ENCODE measurements at places on chromosomes 4 and X.

DNA sequence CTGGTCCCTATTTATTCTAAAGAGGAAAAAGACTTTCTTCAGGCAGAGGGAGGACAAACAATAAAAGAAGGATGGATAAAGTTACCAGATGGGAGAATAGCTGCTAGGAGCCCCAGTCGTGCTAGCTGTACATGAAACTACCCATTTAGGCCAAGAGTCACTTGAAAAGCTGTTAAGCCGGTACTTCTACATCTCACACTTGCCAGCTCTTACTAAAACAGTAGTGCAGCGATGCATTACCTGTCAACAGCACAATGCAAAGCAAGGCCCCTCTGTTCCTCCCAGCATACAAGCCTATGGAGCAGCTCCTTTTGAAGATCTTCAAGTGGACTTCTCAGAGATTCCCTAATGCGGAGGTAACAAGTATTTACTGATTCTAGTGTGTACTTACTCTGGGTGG is 1138.8 kb downstream of the ARAP2 start:
- no peak for DNase-seq

- no peak for DNase-seq
These were observed 21.9 kb upstream of the IGFBP7 start for GRCh38 chr4:57131849-57132742.

DNA sequence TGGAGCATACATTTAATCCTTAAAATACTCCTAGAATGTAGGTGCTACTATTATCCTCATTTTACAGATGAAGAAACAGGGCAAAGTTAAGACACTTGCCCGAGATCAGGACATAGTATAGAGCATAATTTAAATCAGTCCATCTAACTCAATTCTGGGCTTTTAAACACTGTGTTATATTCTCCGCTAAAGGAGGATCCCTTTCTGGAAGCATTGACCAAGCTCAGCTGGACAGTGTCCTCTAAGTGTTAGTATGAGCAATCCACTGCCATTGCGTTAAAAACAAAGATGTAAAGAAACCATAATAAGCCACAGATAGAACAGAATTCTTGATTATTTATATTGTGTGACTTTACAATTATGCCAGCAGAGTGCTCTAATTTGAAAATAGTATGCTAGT is 207.0 kb downstream of the ARHGAP24 start:
- DNase-seq: no peak

GRCh38 chr4:69518102-69518501 is 22.4 kb upstream of the UGT2B4 start:
- DNase-seq: no peak

DNA sequence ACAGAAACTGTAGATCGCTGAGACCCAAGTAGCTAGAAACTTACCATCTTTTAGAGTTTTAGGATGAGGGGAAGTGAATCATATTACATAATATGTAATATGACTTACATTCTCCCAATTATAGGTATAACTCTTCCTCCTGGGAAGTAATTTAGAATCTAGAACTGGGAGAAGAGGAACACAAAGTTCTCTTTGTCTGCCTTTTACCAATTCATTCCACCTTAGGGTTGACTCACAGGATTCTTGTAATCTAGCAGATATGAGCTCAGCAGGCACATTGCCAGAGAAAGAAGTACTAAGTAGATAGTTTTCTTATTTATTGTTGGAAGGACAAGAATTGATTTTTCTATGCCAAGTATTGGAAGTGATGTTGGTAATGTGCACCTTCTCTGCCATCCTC is 58.0 kb upstream of the CCSER1 start:
- DNase-seq: no peak

- peak; percentile 20 for DNase-seq
These were observed 367.2 kb downstream of the BMPR1B start for GRCh38 chr4:95124906-95125504.

GRCh38 chrX:108091878-108092291 is 307 bp downstream of the ATG4A start:
- no peak for DNase-seq

DNA sequence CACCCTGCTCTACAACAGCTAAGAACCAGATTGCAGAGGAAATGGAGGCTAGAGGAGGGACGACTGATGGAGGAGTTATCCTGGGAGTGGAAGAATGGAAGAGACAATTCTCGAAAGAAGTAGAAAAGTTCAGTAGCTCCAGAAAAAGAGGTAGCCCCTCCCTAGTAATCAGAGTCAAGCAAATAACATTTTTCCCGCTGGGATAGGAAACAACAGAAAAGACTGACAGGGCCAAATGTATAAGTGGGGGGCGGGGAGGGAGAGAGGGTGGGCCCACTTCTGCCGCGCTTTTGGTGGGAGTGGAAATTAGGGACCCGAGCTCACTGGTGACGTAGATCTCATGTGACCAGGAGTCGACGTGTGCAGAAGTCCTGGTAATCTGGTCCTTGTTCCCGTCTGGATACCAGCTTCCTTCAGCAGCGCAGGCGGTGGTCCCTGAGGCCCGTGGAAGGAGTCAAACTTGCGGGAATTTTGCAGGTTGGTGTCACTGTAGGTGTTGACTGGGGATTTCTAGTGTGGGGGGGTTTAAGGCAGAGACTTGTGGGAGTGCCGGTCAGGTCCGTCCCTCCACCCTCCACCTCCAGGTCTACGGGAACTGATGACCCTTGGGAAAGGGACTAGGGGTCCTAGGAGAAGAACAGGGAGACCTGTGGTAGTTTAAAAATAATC is at the start of gene TCEAL9:
TSS of gene TCEAL9 (plus strand) at position 377 of the 669 bp plus-strand sequence. CDS start 1,179 bp downstream, outside the sequence.
- DNase-seq: no peak

GRCh38 chrX:125205133-125205917 is 114.3 kb upstream of the TEX13C start:
- DNase-seq: no peak

DNA sequence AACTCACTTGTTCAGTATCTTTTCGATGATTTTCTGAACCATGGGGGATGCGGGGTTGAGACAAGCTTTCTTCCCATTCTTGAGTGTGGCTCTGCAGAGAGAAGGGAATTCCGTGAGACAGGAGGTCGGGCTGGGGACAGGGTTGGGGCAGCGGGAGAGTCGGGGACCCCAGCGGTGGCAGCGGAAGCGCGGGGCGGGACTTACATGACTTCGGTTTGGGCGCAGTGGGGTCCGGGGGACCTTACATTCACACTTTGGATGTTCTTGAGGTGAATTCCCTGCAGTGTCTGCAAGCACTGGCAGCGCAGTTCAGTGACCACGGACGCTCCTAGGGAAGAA is 434 bp downstream of the CXCL3 start:
- no peak for DNase-seq

DNA sequence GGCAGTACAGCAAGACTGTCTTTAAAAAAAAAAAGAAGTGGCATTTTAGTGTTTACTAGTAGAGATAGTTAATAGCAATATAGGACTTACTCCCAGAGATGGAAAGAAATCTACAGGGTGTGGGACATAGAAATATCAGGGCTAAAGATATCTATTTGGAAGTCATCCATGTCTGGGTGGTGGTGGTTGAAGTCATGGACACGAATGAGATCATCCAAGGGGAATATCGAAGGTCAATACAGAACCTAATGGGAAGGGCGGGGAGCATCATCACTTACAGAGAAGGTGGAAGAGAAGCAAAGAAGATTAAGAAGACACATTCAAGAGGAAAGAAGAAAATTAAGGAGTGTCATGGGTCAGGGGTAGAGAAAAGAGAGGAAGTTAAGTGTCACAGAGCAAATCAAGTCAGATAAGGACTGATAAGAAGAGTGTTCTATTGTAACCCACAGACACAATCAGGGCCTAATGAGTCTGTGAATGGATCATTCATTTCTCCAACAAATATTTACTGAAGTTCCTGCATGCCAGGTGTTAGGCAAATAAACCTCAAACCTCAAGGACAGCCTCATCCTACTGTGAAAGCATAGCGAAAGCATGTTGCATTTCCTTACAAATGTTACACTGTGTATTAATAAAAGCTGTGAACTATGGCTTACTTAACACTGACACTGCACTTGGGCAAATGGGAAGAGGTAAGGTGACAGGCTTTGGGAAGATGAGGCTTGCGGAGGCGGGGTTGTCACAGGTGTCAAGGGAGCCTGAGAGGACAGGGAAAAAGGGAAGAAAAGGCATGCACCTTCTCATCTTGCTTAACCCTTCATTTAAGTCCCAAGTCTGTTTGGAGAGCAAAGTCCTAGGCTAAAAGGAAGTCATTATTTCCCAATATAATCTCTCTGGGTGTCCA is 65.3 kb downstream of the ELOVL6 start:
- DNase-seq: no peak

DNA sequence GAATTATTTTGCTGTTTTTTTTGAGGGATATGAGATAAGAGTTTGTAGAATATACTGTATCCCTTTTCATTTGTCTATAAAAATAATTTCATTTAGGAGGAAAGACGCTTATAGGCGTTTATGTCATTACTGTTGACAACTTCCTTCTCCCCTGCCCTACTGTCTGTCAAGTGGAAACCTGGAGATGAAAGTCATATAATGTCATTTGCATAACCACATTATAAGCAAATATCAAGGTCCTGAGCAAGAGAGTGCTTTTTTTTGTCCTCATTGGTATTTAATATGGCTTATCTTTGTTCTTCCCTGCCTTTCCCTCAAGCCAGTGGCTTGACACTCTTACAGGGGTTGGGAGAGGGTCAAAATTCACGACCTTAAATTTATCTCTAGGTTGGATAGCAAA is 55.8 kb downstream of the LRP2BP start:
- DNase-seq: no peak

DNA sequence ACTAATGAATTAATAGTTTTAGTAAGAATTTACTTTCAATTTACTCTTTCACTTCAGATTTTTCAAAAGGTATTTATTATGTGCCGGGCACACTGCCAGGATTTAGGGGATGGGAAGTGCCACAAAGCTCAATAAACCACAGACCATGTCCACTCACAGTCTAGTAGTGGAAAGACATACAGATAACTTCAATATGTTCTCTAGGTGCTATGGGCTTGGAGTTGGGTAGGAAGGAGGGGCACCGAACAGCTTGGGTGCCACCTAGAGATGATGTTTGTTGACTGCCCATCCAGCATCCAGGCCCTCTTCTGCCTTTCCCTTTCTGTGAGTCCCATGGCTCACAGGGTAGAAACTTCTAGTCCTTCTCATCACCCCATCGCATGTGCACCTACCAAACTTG is 17.8 kb downstream of the MFAP3L start:
- DNase-seq: no peak
